IMR-90 (cell line): ENCODE measurements at places on chromosomes 2 and 18.

GRCh38 chr18:29378651-29379136 is 1201.8 kb upstream of the CDH2 start:
- H3K4me3 ChIP-seq = no peak overlapping the region
- no peak overlapping the region for H3K27ac ChIP-seq
- H3K27me3 ChIP-seq = no peaks in the 10 kb centered on the region
- H3K36me3 ChIP-seq = no peaks in the 10 kb centered on the region

GRCh38 chr2:25819597-25820039 is 58.7 kb downstream of the ASXL2 start:
- H3K27me3 ChIP-seq = no peaks in the 10 kb centered on the region
- no peaks in the 10 kb centered on the region for H3K36me3 ChIP-seq
- no peak overlapping the region for H3K27ac ChIP-seq
- H3K4me3 ChIP-seq = no peak overlapping the region
- H3K4me1 ChIP-seq = peaks cover 3% of the 10 kb centered on the region; the same call in 1 of the 2 replicates

DNA sequence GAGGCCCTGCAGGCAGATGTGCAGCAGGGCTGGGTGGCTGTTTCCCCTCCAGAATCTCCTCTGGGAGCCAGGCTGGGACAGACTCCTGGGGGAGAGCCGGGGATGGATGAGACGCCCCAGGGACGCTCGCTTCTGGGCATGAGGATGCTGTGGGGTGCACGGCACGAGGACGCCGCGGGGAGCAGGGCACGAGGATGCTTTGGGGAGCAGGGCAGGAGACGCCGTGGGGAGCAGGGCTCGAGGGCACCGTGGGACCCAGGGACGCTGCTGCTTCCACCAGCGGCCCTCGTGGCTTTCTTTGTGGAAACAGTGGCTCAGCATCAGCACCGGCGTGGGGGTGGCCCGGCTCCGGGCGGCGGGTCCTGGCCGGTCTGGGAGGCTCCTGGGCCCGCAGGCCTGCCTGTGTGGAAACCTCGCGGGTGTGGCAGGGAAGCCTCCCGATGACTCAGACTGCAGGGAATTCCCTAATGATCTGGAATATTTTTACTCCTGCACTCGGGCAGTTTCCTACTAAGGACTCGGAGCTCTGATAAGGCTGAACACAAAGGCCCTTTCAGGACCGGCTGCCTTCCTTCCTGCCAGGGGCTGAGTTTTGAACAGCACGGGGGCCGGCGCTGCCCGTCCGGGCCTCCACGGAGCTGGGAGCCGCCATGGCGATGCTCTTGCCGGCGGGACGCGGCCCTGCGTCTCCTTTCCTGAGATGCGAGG is 62.6 kb downstream of the NFATC1 start:
- peak overlapping the region; percentile 14; the same call in 1 of the 2 replicates for H3K27ac ChIP-seq
- DNase-seq = peak; percentile 84
- 0 out of 2 replicates have a peak, but pooled peaks cover 3% of the 10 kb centered on the region for H3K36me3 ChIP-seq
- H3K27me3 ChIP-seq = no peaks in the 10 kb centered on the region
- no peak overlapping the region for H3K4me3 ChIP-seq

- H3K27me3 ChIP-seq = no peaks in the 10 kb centered on the region
- DNase-seq = no peak
- H3K36me3 ChIP-seq = no peaks in the 10 kb centered on the region
- H3K27ac ChIP-seq = no peak overlapping the region
- no peak overlapping the region for H3K4me3 ChIP-seq
- peaks cover 6% of the 10 kb centered on the region; the same call in 1 of the 2 replicates for H3K4me1 ChIP-seq
Observed at GRCh38 chr2:190853531-190854383, 26.9 kb upstream of the GLS start.
